ENCODE measurements at places on chromosomes 1 and 21. TPM values are rescaled to one million over a fixed set of nuclear protein-coding genes. Genes with fewer than 3 reads are reported as not detected.

DNA sequence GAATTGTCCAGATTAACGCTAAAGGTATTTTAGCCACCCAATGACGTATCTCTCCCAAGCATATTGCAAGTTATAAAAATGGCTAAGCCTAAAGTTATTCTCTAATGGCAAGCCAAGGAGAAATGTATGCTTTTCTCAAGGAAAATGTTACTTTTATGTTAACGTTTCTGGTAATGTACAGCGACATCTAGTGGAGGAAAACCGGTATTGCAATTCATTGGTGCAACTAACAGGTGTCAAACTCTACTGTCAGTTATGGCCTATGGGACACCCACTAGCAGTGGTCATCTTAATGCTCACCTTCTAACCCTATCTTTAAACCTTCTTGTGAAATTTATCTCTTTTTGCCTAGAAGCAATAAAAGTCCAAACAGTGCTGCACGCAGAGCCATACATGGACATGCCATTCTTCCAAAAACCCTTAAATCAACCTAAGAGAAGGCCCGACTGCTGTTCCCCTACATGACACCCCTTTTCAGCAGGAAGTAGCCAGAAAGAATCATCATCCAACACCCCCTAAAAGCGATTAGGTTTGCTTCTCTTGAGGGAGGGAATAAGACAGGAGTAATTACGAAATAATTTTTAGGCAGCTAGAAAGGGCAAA is 68.7 kb upstream of the LRIF1 start:
- peak; percentile 37 for DNase-seq

DNA sequence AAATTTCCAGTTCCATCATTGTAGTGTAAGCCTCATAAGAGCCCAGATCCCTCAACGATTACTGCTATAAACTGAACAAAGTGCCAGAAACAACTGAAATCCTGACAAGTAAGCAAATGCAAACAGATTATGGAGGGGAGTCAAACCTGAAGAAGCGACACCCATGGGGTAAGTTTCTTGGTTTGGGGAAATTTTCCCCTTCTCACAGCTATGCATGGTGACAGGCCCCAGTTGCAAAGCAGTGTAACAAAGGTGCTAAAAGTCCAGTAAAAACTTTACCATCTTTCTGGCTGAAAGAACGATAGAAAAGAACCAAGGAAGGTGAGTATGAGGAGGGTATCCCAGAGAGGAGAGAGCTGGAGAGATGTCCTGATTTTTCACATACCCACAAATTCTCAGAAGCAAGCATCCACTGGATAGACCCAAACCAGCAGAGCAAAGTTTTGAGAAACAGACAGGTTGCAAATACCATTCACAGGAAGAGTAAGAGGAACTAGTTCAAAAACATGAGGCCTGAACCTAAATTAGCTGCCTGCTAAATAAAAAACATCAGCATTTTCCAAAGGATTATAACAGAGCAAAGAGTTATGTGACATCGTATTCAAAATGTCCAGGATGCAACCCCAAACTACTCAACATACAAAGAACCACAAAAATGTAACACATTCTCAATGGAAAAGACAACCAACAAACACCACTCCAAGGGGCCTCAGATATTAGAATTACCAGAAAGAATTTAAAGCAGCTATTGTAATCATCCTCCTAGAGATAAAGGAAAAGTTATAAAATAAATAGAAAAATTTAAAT is 14.5 kb downstream of the SCYL3 start:
- DNase-seq = no peak

GRCh38 chr1:30274173-30274970 is 449.0 kb downstream of the MATN1 start:
- DNase-seq = peak; percentile 9

GRCh38 chr1:1407636-1408318 is 684 bp upstream of the MRPL20 start:
- DNase-seq = peak; percentile 80

Gene DPH5
- 19.7 TPM for total RNA-seq

DNA sequence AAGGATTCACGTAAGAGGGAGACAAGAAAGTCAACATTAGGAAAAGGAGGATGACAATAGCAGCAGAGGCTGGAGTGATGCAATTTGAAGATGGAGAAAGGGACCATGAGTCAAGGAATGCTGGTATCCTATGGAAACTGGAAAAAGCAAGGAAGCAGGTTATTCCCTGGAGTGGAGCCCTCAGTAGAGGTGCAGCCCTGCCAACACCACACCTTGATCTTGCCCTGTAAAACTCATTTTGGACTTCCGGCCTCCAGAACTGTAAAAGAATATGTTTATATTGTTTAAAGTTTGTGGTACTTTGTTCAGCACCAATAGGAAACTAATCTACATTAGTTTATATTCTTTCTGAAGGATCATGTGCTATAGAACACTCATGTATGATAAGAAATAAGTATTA is 19.6 kb upstream of the CLDN17 start:
- DNase-seq = no peak

DNA sequence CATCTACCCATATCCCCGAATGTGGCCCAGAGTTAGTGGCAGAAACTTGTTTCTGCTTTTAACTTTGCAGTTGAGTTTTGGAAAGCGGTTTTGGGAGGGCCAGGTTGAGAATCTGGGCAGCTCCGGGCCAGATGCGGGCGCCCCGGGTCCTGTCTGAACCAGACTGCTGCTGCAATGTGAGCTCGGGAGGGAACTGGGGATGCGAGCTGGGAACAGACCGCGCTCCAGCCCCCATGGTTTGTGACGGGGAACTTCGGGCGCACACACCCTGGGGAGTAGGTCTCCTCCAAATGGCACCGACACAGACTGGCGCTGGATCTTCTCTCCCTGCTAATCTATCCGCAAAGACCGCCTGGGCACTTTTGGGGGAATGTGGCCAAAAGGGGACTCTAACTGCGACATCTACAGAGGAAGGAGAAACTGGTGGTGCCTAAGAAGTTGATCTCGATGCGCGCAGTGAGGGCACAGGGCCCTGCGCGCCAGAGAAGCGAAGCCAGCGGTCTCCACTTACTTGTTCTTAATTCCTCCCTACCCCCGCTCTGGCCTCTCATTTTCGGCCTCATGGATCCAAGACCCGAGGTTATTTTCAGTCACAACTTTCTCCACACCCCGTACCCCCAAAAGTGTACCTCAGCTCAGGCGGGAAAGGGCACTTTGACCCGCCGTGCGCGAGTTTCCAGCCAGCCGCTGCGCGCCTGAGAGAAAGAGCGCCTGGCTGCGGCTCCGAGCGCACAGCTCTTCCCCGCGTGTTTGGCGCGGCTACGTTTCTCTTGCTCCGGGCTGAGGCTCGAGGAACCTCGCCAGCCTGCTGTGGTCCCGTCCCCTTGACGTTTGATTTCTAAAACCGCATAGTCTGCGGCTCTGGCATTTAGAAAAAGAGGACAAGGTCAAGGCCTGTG is 411.0 kb upstream of the ESRRG start:
- DNase-seq = no peak

Gene DVL1
- total RNA-seq = 55.0 TPM

Gene PSEN2
- total RNA-seq = 25.6 TPM

GRCh38 chr1:146019231-146020057 is 2.1 kb downstream of the HJV start:
- DNase-seq = peak; percentile 57

GRCh38 chr21:44926331-44927101 is 5.8 kb upstream of the ITGB2 start:
- peak; percentile 73 for DNase-seq

Gene LCA5L
- total RNA-seq = 4.3 TPM

Gene ASAP3
- 37.8 TPM for total RNA-seq

Gene GJA9
- total RNA-seq = not detected

GRCh38 chr1:7753641-7754040 is 17.5 kb upstream of the VAMP3 start:
- no peak for DNase-seq

DNA sequence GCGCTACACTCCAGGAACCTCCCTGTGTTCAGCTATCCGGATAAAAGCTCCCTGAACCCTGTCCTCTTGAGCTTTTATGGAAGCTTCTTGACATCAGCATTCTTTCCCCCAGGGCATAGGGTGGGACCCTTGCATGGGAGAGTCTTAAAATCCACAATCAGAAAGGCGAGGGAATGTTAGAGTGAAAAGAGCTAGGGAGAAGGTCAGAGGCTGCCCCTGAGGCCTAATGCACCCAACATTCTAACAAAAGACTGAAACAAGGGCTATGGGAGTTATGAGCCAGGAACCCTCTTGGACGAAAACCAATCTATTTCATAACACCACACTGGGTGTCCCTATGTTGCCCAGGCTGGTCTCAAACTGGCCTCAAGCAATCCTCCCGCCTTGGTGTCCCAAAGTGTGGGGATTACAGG is 36.7 kb downstream of the NEK2 start:
- DNase-seq = no peak

GRCh38 chr1:15116966-15117365 is 36.6 kb upstream of the TMEM51 start:
- peak; percentile 34 for DNase-seq

Gene CFHR2
- not detected for total RNA-seq

GRCh38 chr1:3918966-3919611 is 19.0 kb upstream of the C1orf174 start:
- no peak for DNase-seq

DNA sequence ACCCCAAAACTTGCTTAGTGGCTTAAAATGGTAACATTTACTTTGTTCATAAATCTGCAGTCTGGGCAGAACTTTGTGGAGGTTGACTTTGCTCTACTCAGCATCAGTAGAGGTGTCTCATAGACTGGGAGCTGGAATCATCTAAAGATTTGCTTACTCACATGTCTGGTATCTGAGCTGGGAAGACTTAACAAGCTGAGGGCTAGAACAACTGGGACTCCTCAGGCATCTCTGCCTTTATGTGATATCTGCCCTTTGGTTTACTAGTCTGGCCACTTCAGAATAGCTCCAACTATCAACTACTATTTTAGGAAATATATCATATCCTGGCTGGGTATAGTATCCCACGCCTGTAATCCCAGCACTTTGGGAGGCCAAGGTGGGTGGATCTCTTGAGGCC is 82.5 kb downstream of the C4BPA start:
- no peak for DNase-seq

Gene DRAXIN
- 0.28 TPM for total RNA-seq

- no peak for DNase-seq
Observed at GRCh38 chr1:113247355-113247754, 143.0 kb upstream of the MAGI3 start.

DNA sequence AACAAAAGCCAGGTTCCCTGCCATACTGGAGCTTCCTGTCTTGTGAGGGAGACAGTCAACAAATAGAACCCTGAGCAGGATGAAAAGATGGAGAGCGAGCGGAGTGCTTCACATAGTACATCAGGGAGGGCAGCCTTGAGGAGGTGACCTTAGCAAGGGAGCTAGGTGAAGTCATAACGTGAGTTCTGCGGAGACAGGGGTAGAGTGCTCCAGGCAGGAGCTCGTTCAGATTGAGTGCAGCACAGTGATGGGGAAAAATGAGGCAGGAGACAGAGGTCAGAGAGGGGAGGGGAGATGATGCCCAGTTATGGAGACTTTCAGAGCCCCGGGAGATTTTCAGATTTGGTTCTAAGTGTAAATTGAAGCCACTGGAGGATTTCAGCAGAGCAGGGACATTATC is 15.3 kb upstream of the CLIC6 start:
- DNase-seq = no peak

Gene ECE1
- 128 TPM for total RNA-seq

GRCh38 chr1:54842963-54843362 is 41.8 kb upstream of the TTC22 start:
- DNase-seq = no peak

- no peak for DNase-seq
Observed at GRCh38 chr21:42616446-42616845, 37.0 kb upstream of the PDE9A start.

Gene MAB21L3
- 2.9 TPM for total RNA-seq

DNA sequence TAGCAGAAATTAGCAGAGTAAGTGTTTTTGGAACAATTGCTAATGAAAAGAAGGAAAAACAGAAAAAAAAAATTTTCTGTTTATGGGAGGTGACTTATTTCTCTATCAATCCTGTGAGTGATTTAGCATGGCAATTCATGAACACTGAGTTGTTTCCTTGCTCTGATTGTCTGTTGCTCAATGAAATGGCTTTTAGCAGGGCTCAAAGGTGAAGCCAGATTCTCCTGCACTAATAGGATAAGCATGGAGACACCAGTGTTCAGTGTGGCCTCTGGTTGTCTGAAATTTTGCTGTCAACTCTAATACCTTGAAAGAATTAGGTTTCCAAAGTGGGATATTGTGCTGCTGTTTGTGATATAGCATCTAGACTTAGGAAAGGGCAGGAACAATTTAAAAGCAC is 15.8 kb downstream of the TRIM45 start:
- DNase-seq = no peak

Gene VCAM1
- total RNA-seq = 539 TPM

GRCh38 chr21:16070207-16070651 is 340.4 kb downstream of the USP25 start:
- DNase-seq = peak; percentile 23

Gene FAM131C
- 5.0 TPM for total RNA-seq

- DNase-seq = peak; percentile 58
Observed at GRCh38 chr1:154557939-154558719, at the start of gene UBE2Q1. UBE2Q1 (minus strand) TSS chr1:154558662; CDS start chr1:154558553, 109 bp downstream.

DNA sequence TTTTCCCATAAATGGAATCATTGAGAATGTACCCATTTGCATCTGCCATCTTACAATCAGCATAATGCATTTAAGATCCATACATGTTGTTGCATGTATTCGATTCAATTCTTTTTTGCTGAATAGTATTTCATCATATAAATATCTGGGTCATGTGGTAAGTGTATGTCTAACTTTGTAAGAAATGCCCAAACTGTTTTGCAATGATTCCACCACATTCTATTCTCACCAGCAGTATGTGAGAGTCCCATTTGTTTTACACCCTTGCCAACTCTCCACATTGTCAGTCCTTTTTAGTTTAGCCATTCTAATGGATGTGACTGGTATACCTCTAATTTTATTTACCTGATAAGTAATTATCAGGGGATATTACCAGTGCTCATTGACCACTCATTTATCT is 115.8 kb upstream of the PBX1 start:
- no peak for DNase-seq

Gene SMCP
- total RNA-seq = not detected

- no peak for DNase-seq
Observed at GRCh38 chr1:47791879-47792608, 205.1 kb downstream of the TRABD2B start.

Gene GUCA2B
- total RNA-seq = not detected

- no peak for DNase-seq
Observed at GRCh38 chr1:240244968-240245628, 153.4 kb downstream of the FMN2 start.

GRCh38 chr1:25026304-25026703 is 96.2 kb upstream of the RUNX3 start:
- no peak for DNase-seq

GRCh38 chr1:111512132-111512889 is 8.9 kb upstream of the ADORA3 start:
- no peak for DNase-seq

Gene SIM2
- total RNA-seq = 71.3 TPM

DNA sequence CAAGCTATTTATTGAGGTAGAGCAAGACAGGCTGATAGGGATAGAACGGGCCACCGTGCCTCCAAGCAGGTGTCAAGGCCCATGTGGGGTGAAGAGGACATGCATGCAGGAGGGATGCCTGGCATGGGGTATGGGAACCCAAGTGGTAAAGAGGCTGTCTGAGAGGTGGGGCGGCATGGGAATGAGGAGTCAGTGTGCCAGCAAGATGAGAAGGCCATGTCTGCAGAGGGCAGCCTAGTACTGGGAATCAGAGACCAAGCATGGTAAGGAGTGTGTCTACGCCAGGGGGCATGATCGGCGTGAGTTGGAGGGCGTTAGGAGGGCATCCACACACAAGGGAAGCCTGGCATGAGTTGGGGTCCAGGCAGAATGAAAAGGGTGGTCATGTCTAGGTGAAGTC is 303.7 kb upstream of the PLD5 start:
- DNase-seq = no peak
